ENCODE measurements at places on chromosomes 2 and 18.

- H3K4me1 ChIP-seq, result no peaks in the 10 kb centered on the region
- DNase-seq, result no peak
- no peak overlapping the region for H3K27ac ChIP-seq
- H3K4me3 ChIP-seq, result no peak overlapping the region
- no peaks in the 10 kb centered on the region for H3K36me3 ChIP-seq
Measured at GRCh38 chr2:26407526-26407925, 5.8 kb downstream of the DRC1 start.

- H3K36me3 ChIP-seq, result no peaks in the 10 kb centered on the region
- DNase-seq, result no peak
- H3K27me3 ChIP-seq, result no peaks in the 10 kb centered on the region
- H3K4me1 ChIP-seq, result no peaks in the 10 kb centered on the region
Measured at GRCh38 chr18:7456376-7456775, 110.7 kb upstream of the PTPRM start.

GRCh38 chr2:156379071-156379470, 46.5 kb upstream of the NR4A2 start:
- peaks cover 6% of the 10 kb centered on the region for H3K27me3 ChIP-seq
- no peak overlapping the region for H3K4me3 ChIP-seq
- no peak overlapping the region for H3K27ac ChIP-seq
- H3K4me1 ChIP-seq, result no peaks in the 10 kb centered on the region
- DNase-seq, result no peak

GRCh38 chr18:51188024-51188701, 9.3 kb downstream of the MEX3C start:
- H3K4me1 ChIP-seq, result peaks cover 21% of the 10 kb centered on the region
- no peak for DNase-seq
- H3K27me3 ChIP-seq, result no peaks in the 10 kb centered on the region
- peaks cover 2% of the 10 kb centered on the region for H3K36me3 ChIP-seq

GRCh38 chr18:3451989-3452749, 2.2 kb downstream of the TGIF1 start:
- peaks cover 39% of the 10 kb centered on the region for H3K4me1 ChIP-seq
- H3K4me3 ChIP-seq, result peak overlapping the region; percentile 92
- H3K27me3 ChIP-seq, result no peaks in the 10 kb centered on the region
- peaks cover 11% of the 10 kb centered on the region for H3K36me3 ChIP-seq
- DNase-seq, result peak; percentile 70
- peak overlapping the region; percentile 98 for H3K27ac ChIP-seq

- no peak overlapping the region for H3K4me3 ChIP-seq
- H3K36me3 ChIP-seq, result no peaks in the 10 kb centered on the region
- no peaks in the 10 kb centered on the region for H3K4me1 ChIP-seq
- H3K27ac ChIP-seq, result no peak overlapping the region
- H3K27me3 ChIP-seq, result no peaks in the 10 kb centered on the region
- DNase-seq, result no peak
Measured at GRCh38 chr2:127004893-127005600, 101.9 kb downstream of the BIN1 start.

DNA sequence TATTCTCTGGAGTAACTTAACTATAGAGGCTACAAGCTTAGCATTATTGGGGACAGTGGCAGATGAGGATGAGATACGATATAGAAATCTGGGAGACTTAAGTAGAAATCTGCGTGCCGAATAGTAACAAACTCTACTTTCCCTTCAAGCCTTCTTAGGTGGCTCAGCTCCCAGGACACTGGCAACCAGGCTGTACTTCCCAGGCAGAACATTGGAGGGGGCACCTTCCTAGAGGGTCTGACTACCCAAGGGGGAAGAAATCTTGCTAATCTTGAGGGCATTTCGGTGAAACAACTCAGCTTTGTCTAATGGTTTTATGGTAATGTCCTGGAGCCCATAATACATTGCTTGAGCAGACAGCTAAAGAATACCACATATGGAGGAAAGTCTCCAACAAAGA, 126.2 kb upstream of the DTNA start:
- H3K27ac ChIP-seq, result no peak overlapping the region
- no peaks in the 10 kb centered on the region for H3K36me3 ChIP-seq
- no peak for DNase-seq
- H3K4me1 ChIP-seq, result no peaks in the 10 kb centered on the region
- H3K4me3 ChIP-seq, result no peak overlapping the region

- H3K27ac ChIP-seq, result no peak overlapping the region
- DNase-seq, result no peak
- no peak overlapping the region for H3K4me3 ChIP-seq
- H3K36me3 ChIP-seq, result no peaks in the 10 kb centered on the region
- H3K27me3 ChIP-seq, result no peaks in the 10 kb centered on the region
- no peaks in the 10 kb centered on the region for H3K4me1 ChIP-seq
Measured at GRCh38 chr2:228446734-228447133, 265.2 kb upstream of the SPHKAP start.

- no peak overlapping the region for H3K4me3 ChIP-seq
- no peaks in the 10 kb centered on the region for H3K27me3 ChIP-seq
- H3K4me1 ChIP-seq, result no peaks in the 10 kb centered on the region
- DNase-seq, result no peak
- no peaks in the 10 kb centered on the region for H3K36me3 ChIP-seq
- no peak overlapping the region for H3K27ac ChIP-seq
Measured at GRCh38 chr2:166972418-166972817, 84.1 kb downstream of the XIRP2 start.

DNA sequence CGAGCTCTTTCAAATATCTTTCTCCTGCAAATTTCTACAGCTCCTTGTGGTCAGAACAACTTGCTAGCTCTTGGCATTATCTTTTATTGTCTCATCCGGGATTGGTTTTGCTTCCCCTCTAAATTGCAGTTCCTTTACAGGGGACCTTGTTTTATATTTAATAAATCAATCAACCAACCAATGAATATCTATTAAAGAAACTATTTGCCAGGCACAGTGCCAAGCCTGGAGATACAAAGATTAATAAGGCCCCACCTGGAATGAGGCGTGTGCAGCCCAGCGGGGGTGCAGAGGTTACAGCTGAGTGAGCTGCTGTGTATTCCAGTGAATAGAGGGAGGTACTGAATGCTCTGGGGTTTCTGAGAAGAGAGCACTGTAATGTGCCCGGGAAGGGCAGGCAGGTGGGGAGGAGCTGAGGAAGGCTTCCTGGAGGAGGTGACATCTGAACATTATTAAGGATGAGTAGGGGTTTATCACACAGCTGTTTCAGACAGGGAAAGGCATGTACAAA, 51.8 kb downstream of the LIPG start:
- DNase-seq, result no peak
- peaks cover 2% of the 10 kb centered on the region for H3K4me1 ChIP-seq
- no peaks in the 10 kb centered on the region for H3K27me3 ChIP-seq
- H3K27ac ChIP-seq, result no peak overlapping the region

DNA sequence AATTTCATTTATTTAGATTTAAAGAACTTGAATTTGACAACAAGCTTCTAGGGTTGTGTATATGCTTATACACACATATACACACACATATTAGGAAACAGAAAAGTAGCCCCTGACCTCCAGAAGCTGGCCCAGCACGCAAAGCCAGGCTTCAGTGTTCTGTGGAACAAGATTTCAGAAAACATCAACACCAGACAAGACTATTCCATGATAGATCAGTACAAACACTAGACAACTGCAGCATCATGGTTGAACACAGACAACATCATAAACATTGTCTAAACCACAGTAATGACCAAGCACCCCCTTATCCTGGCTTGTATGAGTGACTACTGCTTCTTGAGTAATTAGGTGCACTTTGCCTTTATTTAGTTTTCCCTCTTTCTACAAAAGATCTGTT, 457.6 kb downstream of the TMEM182 start:
- H3K36me3 ChIP-seq, result no peaks in the 10 kb centered on the region
- DNase-seq, result no peak
- H3K4me1 ChIP-seq, result no peaks in the 10 kb centered on the region
- H3K27ac ChIP-seq, result no peak overlapping the region
- no peaks in the 10 kb centered on the region for H3K27me3 ChIP-seq

GRCh38 chr2:219058541-219059374, 2.0 kb downstream of the IHH start:
- no peak overlapping the region for H3K4me3 ChIP-seq
- H3K36me3 ChIP-seq, result no peaks in the 10 kb centered on the region

- no peaks in the 10 kb centered on the region for H3K27me3 ChIP-seq
- H3K4me3 ChIP-seq, result no peak overlapping the region
- H3K4me1 ChIP-seq, result no peaks in the 10 kb centered on the region
- no peaks in the 10 kb centered on the region for H3K36me3 ChIP-seq
- DNase-seq, result no peak
Measured at GRCh38 chr18:76376668-76377358, 118.2 kb downstream of the ZNF516 start.

DNA sequence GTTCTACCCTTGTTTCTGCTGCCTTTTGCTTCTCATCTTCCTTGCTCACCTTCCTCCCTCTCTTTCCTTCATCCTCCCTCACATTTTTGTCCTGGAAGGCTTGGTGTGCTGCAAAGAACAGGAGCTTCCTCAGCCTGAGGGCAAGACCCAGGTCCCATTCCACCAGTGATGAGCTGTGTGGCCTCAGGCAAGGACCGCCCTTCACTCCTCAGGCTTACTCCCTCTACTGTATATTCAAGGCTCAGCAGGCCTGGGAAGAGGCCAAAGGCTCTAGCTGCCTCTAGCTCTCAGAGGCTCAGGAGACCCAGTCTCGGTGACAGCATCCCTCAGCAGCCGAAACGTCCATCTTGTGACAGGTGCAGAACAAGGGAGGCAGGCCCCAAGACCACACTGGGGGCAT, 97.5 kb downstream of the MRO start:
- H3K36me3 ChIP-seq, result no peaks in the 10 kb centered on the region
- no peaks in the 10 kb centered on the region for H3K4me1 ChIP-seq

DNA sequence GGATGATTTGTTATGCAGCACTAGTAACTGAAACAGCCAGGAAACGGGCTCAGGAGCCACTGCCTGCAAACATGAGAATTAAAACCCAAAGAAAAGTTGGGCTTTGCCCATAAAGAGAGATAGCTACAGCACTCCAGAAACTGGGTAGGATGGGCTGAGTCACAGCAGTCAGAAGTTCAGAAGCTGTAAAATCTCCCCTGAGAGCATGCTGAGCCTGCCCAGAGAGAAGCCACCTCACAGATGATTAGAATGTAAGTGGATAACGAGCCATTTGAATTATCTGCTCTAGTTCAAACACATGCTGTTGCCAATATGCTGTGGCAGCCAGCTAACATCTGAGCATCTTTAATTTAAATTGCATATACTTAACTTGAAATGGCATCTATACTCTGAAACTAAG, 388.1 kb upstream of the ACVR2A start:
- H3K4me1 ChIP-seq, result no peaks in the 10 kb centered on the region
- H3K36me3 ChIP-seq, result no peaks in the 10 kb centered on the region
- H3K27me3 ChIP-seq, result no peaks in the 10 kb centered on the region

DNA sequence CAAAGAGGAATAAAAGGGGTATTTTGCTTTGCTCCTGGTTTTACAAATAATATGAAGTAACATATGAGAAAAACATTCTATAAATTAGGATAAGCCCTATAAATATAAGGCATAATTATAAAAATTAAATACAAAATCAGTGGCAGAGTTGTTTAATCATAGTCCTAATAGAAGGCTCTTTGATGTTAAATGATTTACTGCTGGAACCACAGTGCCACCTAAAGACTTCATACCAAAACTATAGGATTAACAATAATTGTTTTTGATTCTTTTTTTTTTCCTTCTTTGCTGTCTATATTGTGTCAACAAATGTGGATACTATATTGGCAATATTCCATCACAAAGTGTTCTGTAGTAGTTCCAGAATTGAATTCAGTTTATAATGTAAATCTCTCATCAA, 837.7 kb upstream of the SLC39A10 start:
- peak; percentile 51 for DNase-seq
- H3K4me1 ChIP-seq, result peaks cover 10% of the 10 kb centered on the region
- no peak overlapping the region for H3K4me3 ChIP-seq

DNA sequence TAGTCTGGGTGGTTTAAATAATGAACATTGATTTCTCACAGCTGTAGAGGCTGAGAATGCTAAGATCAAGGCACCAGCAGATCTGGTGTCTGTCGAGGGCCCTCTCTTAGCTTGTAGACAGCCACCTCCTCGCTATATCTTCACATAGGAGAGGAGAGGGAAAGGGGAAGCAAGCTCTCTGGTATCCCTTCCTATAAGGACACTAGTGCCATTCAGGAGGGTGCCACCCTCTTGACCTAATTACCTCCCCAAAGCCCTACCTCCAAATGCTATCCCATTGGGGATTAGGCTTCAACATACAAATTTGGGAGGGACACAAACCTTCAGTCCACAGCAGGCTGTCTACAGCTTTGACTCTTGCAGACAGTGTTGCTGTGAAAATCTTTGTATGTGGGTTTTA, 76.7 kb downstream of the BOLA3 start:
- H3K27me3 ChIP-seq, result no peaks in the 10 kb centered on the region
- H3K4me1 ChIP-seq, result no peaks in the 10 kb centered on the region
- no peaks in the 10 kb centered on the region for H3K36me3 ChIP-seq
- no peak for DNase-seq
- no peak overlapping the region for H3K4me3 ChIP-seq
- no peak overlapping the region for H3K27ac ChIP-seq

DNA sequence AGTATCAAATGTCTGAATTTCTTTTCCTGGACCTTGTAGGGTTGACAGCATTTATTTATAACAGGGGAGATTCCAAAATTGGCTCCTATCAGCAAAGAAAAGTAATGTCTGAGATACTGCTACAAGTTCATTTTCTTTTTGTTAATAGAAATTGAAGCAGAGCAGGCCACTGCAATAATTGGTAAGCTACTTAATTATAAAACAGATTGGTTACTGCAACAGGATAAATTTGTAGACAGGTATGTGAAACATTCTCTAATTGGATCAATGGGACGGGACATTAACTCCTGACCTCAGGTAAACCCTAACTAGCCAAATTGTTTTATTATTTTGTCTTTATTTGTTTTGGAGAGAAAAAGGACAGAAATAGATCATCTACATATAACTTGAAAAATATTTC, 20.5 kb downstream of the NIFK start:
- no peak overlapping the region for H3K4me3 ChIP-seq
- no peak overlapping the region for H3K27ac ChIP-seq
- no peaks in the 10 kb centered on the region for H3K4me1 ChIP-seq
- H3K36me3 ChIP-seq, result no peaks in the 10 kb centered on the region
- peaks cover 3% of the 10 kb centered on the region for H3K27me3 ChIP-seq

DNA sequence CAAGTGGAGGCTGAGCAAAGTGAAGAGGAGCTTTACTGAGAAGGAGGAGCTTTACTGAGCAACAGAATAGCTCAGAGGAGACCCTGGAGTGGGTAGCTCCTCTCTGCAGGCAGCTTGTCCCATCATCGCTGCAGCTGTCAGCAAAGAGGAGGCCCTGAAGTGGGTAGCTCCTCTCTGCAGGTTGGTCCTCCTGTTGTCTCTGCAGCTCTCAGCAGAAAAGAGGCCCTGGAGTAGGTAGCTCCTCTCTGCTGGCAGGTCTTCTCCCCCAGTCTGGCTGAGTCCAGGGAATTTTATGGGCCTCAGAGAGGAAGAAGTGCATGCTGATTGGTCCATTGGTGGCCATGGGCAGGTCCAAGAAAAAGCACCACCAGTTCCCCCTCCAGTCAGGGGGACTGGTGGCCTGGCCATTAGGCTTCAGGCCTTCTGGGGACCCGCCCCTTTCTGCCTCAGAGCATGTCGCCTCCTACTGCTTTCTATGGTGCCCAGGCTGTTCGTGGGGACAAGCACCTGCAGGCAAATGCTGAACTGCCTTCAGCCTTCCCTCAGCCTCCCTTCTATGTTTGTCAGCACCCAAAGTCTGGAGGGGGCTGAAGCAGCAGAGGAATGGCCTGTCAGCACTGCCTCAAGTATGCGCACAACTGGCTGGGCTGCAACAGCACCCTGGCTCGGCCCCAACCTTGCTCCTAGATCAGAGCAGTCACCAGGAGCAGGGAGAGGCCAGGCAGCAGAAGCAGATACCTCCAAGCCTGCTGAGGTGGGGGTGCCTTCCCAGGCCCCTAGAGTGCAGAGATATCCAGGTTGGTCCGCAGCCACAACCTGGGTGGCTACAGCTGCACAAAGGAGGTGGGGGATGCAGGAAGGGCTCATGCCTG, 5.9 kb downstream of the ZSCAN30 start:
- no peak overlapping the region for H3K27ac ChIP-seq
- H3K4me3 ChIP-seq, result no peak overlapping the region
- H3K4me1 ChIP-seq, result peaks cover 23% of the 10 kb centered on the region
- H3K36me3 ChIP-seq, result peaks cover 6% of the 10 kb centered on the region

Data from endothelial cell of umbilical vein (primary cell).